ENCODE measurements at places on chromosomes 3 and 15.
A peak's percentile ranks its signal among the peaks of the same experiment; 100 is the strongest.

GRCh38 chr15:47397655-47398054 is 319.6 kb upstream of the SEMA6D start:
- H3K4me1 ChIP-seq, result no peaks in the 10 kb centered on the region
- H3K27ac ChIP-seq, result no peak overlapping the region
- no peaks in the 10 kb centered on the region for H3K27me3 ChIP-seq
- H3K4me3 ChIP-seq, result no peak overlapping the region
- H3K36me3 ChIP-seq, result no peaks in the 10 kb centered on the region
- no peak for DNase-seq

- H3K36me3 ChIP-seq, result no peaks in the 10 kb centered on the region
- H3K4me3 ChIP-seq, result no peak overlapping the region
- no peaks in the 10 kb centered on the region for H3K27me3 ChIP-seq
Observed at GRCh38 chr3:4853749-4854140, 125.5 kb upstream of the BHLHE40 start.

GRCh38 chr15:37087131-37087588 is 13.2 kb downstream of the MEIS2 start:
- H3K4me3 ChIP-seq, result no peak overlapping the region
- H3K4me1 ChIP-seq, result peaks cover 29% of the 10 kb centered on the region
- H3K27ac ChIP-seq, result peak overlapping the region; percentile 8
- H3K27me3 ChIP-seq, result no peaks in the 10 kb centered on the region
- H3K36me3 ChIP-seq, result peaks cover 8% of the 10 kb centered on the region

DNA sequence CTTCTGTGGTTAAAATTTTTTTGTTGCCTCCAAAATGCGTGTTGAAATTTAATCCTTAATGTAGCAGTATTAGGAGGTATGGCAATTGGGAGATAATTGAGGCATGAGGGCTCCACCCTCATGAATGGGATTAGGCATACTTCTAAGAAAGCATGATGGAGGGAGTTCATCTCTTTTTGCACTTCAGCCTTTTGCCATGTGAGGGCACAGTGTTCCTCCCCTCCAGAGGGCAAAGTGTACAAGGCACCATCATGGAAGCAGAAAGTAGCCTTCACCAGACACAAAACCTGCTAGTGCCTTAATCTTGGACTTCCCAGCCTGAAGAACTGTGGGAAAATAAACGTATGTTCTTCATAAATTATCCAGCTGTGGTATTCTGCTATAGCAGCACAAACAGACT is 429.5 kb downstream of the ZIC1 start:
- H3K4me3 ChIP-seq, result no peak overlapping the region
- no peaks in the 10 kb centered on the region for H3K36me3 ChIP-seq
- H3K27me3 ChIP-seq, result no peaks in the 10 kb centered on the region
- H3K27ac ChIP-seq, result no peak overlapping the region

GRCh38 chr3:134212967-134213665 is 37.5 kb downstream of the RYK start:
- H3K27ac ChIP-seq, result no peak overlapping the region
- H3K27me3 ChIP-seq, result no peaks in the 10 kb centered on the region
- H3K4me3 ChIP-seq, result no peak overlapping the region
- peaks cover 6% of the 10 kb centered on the region for H3K36me3 ChIP-seq
- DNase-seq, result peak; percentile 45
- H3K4me1 ChIP-seq, result peaks cover 5% of the 10 kb centered on the region

DNA sequence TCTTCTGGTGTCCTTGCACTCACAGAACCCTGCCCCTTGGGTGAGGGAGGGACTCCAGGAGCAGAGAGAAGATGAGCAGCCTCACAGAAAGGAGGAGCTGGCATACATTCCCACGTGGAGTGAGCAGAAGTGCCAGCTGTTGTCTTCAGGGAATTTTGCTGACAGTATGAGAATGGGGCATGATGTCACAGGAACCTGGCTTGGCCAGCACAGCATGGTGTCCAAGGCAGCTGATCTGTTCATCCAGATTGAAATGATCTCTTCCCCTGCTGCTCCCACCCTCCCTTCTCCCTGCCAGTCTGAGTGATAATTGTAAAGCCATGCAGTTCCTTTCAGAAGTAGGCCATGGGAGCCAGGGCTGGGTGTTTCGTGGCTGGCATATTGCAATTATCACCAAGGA is 53.3 kb downstream of the GJD2 start:
- DNase-seq, result no peak
- H3K27ac ChIP-seq, result no peak overlapping the region
- no peak overlapping the region for H3K4me3 ChIP-seq

DNA sequence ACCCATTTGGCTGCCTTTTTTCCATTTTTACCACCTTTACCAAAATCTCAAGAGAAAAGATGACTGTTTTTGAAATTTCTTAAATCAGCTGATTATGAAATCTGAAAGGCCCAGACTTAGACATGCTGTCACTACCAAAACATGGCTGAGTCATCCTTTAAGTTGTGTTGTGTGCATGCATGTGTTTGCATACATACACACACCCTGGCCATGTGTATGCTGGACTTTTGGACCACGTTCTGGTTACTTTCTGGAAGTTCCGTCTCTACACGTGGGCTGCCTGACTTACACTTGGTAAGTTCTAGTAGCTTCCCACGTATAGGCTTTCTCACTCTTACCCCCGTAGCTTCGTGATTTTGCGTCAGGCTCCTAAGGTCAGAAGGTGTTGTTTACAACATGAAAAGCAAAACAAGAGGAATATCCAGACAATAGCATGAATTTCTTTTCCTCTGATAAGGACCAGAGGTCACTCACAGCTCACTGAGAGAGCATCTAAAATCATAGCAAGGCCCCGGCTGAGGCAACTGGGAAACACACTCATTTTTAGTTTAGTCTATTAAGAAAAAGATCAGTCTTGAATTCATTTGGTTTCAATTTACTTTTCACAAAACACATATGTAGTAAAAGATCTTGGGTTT is 62.4 kb downstream of the COL8A1 start:
- DNase-seq, result no peak
- H3K27me3 ChIP-seq, result no peaks in the 10 kb centered on the region
- H3K4me3 ChIP-seq, result no peak overlapping the region

- no peaks in the 10 kb centered on the region for H3K27me3 ChIP-seq
- H3K4me3 ChIP-seq, result no peak overlapping the region
- no peaks in the 10 kb centered on the region for H3K36me3 ChIP-seq
- no peaks in the 10 kb centered on the region for H3K4me1 ChIP-seq
- H3K27ac ChIP-seq, result no peak overlapping the region
- no peak for DNase-seq
Observed at GRCh38 chr3:28597452-28597851, 248.8 kb upstream of the AZI2 start.

- DNase-seq, result no peak
- no peaks in the 10 kb centered on the region for H3K4me1 ChIP-seq
Observed at GRCh38 chr3:167057581-167057980, 322.5 kb downstream of the ZBBX start.

GRCh38 chr3:122680475-122681283 is at the start of gene PARP14:
Gene PARP14 (plus strand): TSS chr3:122680839. CDS start chr3:122680884, 45 bp downstream.
- H3K4me3 ChIP-seq, result peak within 1 kb of the TSS; percentile 97
- peaks cover 26% of the 10 kb centered on the region for H3K4me1 ChIP-seq
- no peak for DNase-seq
- H3K36me3 ChIP-seq, result no peaks in the 10 kb centered on the region

DNA sequence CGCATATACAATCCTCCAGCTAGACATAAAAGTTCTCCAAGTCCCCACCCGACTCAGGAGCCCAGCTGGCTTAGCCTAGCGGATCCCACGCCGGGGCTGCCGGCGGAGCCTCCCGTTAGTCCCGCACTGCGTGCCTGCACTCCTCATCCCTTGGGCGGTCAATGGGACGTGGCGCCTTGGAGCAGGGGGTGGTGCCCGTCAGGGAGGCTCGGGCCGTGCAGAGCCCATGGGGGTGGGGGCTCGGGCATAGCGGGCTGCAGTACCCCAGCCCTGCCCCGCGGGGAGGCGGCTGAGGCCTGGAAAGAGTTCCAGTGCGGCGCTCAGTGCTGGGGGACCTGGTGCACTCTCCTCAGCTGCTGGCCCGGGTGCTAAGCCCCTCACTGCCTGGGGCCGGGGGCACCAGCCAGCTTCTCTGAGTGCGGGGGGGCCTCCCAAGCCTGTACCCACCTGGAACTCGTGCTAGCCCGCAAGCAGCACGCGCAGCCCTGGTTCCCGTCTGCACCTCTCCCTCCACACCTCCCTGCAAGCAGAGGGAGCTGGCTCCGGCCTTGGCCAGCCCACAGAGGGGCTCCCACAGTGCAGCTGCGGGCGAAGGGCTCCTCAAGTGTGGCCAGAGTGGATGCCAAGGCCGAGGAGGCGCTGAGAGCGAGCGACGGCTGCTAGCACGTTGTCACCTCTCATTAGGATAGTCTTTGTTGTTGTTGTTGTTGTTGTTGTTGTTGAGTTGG is 12.2 kb upstream of the CCDC50 start:
- no peak overlapping the region for H3K27ac ChIP-seq
- no peaks in the 10 kb centered on the region for H3K36me3 ChIP-seq
- H3K4me3 ChIP-seq, result no peak overlapping the region

DNA sequence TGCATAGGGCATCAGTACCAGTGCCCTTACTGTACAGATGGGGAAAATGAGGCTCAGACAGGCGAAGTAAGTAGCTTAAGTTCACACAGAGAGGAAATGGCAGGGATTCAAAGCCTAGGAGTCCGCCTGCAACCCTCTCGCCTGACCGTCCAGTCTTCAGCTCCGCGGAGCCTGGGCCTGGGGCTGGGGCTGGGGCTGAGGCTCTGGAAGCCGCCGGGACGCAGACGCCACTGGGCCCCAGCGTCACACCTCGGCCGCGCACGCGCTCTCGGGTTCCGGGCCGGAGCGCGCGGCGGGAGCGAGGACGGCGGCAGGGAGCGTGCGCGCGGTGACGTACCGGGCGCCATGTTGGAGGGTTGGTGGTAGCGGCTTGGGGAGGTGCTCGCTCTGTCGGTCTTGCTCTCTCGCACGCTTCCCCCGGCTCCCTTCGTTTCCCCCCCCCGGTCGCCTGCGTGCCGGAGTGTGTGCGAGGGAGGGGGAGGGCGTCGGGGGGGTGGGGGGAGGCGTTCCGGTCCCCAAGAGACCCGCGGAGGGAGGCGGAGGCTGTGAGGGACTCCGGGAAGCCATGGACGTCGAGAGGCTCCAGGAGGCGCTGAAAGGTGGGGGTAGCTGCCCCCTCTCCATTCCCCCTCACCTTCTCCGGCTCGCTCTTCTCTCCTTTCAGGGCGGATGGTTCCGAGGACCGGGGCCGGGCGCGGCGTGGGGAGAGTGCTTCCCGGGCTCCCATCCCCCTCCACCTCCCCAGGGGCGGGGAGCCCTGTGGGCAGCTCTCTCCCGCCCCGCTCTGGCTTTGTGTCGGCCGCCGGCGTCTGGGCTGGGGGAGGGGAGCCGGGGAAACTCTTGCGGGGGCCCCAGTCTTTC is at the start of gene PPP4R2:
Gene PPP4R2 (plus strand): TSS at position 339 of the 861 bp plus-strand sequence. CDS start 227 bp downstream, at position 566.
- peak within 1 kb of the TSS; percentile 90 for H3K27ac ChIP-seq
- H3K27me3 ChIP-seq, result no peaks in the 10 kb centered on the region
- H3K36me3 ChIP-seq, result no peaks in the 10 kb centered on the region
- DNase-seq, result peak; percentile 56

- H3K27me3 ChIP-seq, result no peaks in the 10 kb centered on the region
- no peak overlapping the region for H3K27ac ChIP-seq
- no peak for DNase-seq
- no peaks in the 10 kb centered on the region for H3K4me1 ChIP-seq
Observed at GRCh38 chr15:88440021-88440420, 27.2 kb downstream of the MRPL46 start.

DNA sequence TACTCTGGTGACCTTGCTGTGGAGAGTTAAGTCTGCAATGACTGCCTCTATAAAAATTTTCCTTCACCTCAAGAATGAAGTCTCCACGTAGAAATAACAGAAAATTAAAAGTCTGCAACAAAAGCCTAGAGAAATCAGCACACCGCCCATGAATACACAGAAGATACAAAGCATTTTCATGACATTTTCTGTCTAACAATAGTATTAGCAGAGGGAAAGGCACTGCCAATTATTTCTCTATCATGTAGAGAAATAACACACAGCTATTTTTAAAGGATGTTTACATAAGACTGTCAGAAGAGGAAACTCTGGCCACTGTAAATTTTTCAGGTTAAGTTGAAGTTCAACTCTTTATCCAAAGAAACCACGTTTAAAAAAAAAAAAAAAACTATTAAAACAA is 80.8 kb downstream of the GSK3B start:
- H3K36me3 ChIP-seq, result no peaks in the 10 kb centered on the region
- no peak overlapping the region for H3K4me3 ChIP-seq
- no peak overlapping the region for H3K27ac ChIP-seq
- H3K4me1 ChIP-seq, result peaks cover 49% of the 10 kb centered on the region

DNA sequence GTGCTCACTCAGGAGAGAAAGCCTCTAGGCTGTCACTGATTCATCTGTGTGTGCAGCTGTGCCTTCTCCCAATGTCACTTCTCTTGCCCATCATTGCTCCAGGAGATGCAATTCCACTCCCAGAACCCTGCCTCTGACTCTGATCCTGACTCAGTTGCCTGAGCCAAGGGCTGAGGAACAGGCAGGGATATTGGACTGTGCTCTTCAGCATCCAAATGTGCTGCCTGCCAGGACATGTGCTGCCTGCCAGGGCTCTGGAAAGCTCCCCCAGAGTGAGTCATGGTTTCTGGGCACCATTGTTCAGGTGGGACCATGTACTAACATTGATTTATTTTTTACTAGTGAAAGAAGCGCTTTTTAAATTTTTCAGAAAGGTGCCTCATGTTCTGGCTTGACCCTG is 71.0 kb downstream of the TRIM42 start:
- no peaks in the 10 kb centered on the region for H3K27me3 ChIP-seq
- H3K4me1 ChIP-seq, result no peaks in the 10 kb centered on the region
- no peak for DNase-seq
- H3K4me3 ChIP-seq, result no peak overlapping the region
- H3K27ac ChIP-seq, result no peak overlapping the region

DNA sequence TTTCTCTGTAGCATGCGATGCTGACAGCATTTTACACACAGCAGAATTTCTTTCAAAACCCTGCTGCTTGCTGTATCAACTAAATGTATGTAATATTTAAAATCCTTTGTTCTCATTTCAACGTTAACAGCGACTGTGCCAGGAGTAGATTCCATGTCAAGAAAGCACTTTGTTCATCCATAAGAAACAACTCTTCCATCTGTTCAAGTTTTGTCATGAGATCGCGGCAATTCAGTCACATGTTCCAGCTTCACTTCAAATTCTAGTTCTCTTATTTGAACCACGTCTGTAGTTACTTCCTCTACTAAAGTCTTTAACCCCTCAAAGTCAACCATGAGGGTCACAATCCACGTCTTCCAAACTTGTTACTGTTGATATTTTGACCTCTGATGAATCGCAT is 50.6 kb downstream of the SMARCC1 start:
- peaks cover 15% of the 10 kb centered on the region for H3K36me3 ChIP-seq
- no peak overlapping the region for H3K27ac ChIP-seq
- H3K4me1 ChIP-seq, result no peaks in the 10 kb centered on the region
- H3K4me3 ChIP-seq, result no peak overlapping the region
- H3K27me3 ChIP-seq, result no peaks in the 10 kb centered on the region
- DNase-seq, result no peak

- no peaks in the 10 kb centered on the region for H3K27me3 ChIP-seq
- peaks cover 10% of the 10 kb centered on the region for H3K4me1 ChIP-seq
- no peak overlapping the region for H3K4me3 ChIP-seq
- no peak overlapping the region for H3K27ac ChIP-seq
- DNase-seq, result no peak
Observed at GRCh38 chr3:172305552-172305951, 142.7 kb downstream of the GHSR start.

- no peak overlapping the region for H3K27ac ChIP-seq
- H3K4me3 ChIP-seq, result no peak overlapping the region
Observed at GRCh38 chr15:71463156-71463665, 347.1 kb upstream of the NR2E3 start.

GRCh38 chr3:85176799-85177198 is 218.0 kb downstream of the CADM2 start:
- no peaks in the 10 kb centered on the region for H3K4me1 ChIP-seq
- H3K36me3 ChIP-seq, result no peaks in the 10 kb centered on the region
- H3K4me3 ChIP-seq, result no peak overlapping the region
- no peak overlapping the region for H3K27ac ChIP-seq
- no peak for DNase-seq
- no peaks in the 10 kb centered on the region for H3K27me3 ChIP-seq

Measured in thoracic aorta (tissue), 2 donors.